ENCODE measurements at places on chromosomes 1 and 21.
A peak's percentile ranks its signal among the peaks of the same experiment; 100 is the strongest.

DNA sequence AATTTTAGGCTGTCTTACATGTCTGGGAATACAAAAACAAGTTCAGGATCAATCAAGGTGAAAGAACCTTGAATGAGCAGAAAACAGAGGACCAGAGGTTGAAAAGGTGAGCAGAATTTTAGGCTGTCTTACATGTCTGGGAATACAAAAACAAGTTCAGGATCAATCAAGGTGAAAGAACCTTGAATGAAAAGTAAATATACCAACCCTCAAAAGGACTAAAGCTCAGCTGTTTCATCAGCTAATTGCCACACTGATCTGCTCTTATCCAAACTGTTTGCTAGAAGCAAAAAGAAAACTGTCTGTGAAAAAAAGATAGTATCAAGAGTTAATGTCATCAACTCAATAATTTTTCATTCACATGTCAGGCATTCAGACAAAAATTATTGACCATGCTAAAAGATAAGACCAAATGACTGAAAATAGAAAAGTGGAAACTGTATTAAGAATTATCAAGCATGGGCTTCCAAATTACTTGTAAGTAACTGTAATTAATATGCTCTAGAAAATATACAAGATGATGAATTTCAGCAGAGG lies 69.2 kb downstream of the LTN1 start:
- no peak for DNase-seq

- DNase-seq: no peak
Measured at GRCh38 chr1:178267646-178268094, 173.8 kb downstream of the RASAL2 start.

DNA sequence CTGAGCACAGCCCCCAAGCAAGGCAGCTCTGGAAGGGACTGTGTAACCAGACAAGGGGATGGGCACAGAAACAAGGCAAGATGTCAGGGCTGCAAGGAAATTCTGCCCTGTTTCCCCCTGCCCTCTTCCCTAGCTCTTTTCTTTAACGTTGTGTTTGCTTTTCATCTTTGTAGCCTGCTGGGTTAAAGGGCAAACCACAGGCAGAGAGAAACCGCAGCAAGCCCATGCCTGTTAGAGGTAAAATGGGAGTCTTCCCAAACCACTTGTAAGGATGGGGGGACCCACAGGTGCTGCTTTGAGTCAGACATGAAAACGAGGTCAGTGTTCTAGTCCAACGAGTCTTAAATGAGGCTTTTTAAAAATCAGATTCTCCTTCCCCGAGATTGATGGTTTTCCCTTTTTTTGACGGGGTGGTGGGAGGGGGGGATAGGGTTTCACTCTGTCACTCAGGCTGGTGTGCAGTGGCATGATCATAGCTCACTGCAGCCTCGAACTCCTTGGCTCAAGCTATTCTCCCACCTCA lies 13.3 kb downstream of the TGFBR3 start:
- DNase-seq: peak; percentile 24

DNA sequence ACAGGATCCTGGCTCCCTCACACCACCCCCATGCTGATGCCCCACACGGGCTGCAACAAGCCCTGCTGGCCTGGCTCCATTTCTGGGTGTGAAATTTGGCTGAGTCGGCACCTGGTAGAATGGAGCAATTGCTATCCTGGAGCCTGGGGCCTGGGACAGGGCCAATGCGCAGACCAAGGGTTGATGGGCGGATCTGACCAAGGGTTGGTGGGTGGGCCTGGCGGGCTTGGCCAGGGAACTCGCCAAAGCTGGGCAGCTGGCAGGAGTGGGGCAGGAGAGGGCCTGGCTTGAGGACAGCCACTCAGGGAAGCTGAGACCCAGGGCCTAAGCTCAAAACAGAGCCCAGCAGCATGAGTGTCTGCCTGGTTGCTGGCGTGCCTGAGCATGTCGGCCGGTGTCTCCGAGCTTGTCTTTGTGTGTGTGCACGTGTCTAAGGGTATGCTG lies 70.9 kb upstream of the POU3F1 start:
- no peak for DNase-seq

GRCh38 chr1:167693425-167694045 lies 28.2 kb upstream of the MPZL1 start:
- DNase-seq: no peak

DNA sequence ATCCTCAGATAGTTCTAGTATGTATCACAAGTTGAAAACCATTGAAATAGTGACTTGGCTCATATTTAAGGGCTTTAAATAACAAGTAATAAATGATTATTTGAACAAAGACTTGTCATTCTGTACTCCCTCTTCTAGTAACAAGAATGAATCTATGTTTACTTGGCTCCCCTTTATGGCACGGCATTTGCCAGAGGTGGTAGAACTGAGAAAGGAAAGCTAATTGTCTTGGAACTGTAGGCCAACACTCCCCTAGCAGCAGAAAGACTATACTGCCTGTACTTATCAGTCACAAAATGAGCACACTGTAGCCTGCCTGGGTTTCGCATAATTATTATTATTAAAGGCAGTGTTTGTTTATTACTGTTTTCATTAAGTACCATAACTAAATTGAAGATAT lies 29.6 kb upstream of the SMYD2 start:
- DNase-seq: no peak

DNA sequence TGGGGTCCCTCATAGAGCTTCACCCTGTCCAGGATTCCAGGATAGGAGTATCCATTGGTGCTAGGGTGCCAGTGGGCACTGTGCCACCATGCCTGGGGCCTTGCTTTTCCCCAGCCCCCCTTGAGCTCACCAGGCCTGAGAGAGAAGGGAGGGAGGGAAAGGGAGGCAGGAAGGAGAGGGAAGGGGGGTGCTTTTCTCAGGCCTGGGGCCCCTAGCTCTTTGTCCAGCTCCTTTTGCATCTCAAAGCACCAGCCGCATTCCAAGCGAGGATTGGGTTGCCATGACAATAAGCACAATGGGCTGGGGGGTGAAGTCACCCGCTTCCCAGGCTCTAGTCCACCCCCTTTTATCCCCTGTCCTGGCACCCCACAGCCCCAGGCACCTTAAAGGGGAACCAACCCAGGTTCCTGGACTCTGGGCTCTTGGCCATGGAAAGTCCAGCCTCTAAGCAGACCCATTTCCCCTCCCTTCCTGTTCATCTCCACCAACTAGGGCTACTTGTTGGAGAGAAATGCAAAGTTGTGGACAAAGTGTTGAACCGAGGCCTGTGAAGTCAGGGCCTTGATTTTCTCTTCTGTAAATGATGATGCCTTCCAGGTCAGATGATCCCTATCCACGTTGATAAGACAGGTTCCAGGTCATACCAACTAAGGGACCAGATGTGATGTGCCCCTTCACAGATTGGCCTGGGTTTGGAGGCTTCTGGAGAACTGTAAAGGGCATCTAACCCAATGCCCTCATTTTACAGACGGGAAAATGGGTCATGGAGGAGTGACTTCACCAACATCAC lies 11.4 kb downstream of the THBS3 start:
- DNase-seq: no peak

DNA sequence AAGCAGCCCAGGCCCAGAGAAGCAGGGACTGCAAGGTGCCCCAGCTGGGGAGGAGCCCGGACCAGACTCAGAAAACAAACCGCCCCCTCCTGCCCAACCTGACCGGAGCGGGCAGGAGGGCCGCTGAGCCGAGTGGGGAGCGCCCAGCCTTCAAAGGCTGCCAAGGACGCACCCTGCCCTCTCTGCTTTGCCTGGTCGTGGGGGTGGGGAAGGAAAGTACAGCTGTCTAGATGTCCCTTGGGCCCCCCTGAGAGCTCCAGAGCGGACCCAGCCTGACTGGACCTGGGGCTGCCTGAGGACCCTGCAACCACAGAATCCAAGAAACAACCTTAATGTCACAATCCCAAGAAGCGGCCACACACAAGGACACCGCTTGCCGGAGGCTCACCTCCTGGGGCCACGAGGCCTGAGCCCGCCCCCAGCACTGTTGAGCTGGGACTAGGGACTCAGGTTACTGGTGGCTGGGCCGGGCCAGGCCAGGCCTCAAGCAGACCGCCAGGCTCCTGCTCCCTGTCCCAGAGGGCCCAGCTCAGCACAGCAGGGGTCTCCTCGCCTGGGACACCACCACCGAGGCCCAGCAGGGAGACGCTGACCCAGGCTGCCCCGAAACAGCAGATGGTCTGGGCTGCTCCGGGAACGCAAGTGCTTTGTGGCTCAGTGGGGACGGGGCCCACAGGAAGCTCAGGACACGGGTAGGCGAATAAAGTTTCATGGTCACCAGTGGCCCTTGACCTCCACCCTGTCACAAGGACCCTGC lies 1.4 kb downstream of the DVL1 start:
- no peak for DNase-seq

DNA sequence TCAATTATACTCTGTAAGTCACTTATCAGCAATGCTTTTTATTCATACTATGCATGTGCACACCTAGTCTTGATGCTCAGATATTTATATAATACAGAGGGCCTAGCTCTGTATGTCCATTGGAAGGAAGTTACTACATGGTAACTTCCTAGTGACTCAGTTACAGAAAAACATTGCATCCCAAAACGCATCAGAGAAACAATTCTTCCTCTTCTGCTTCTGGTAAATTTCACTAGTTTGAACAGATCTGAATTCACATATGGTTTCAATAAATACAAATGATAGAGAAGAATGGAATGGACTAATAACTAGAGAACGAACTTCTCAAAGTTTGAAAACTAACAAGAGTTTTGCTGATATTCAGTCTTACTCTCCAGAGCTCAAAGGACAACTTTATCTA lies 811.3 kb upstream of the ADGRL2 start:
- DNase-seq: no peak

DNA sequence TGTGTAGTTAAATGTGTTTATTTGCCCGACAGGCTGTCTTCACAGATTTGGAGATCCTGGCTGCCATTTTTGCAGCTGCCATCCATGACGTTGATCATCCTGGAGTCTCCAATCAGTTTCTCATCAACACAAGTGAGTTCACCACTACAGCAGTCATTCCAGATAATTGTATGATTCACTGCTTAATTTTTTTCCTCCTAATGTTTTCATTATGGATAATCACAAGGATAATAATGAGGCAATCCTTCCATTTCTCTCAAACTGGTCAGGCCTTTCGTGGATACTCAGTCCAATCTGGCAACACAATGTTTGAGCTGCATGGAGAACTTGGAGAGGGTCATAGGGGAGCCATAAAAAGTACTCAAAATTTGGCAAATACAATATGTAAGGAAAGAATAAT lies 168.3 kb upstream of the SGIP1 start:
- DNase-seq: no peak

DNA sequence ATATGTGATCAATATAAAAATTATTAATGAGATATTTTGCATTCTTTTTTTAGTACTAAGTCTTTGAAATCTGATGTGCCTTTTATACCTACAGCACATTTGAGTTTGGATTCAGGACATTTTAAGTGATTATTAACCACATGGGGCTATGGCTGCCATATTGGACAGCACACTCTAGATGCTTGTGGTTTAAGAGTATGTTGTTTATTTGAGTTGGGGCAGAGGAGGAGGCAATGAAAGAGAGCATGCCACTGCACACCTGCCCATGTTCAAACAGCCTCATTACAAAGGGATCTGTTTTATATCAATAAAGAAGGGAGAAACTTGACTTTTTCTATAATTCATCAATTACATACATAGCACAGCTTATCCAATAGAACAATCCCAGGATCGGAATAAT lies 99.4 kb upstream of the EDEM3 start:
- no peak for DNase-seq

GRCh38 chr1:159916242-159917051 lies 8.9 kb downstream of the TAGLN2 start:
- DNase-seq: no peak

GRCh38 chr1:217712925-217713597 lies 81.9 kb downstream of the SPATA17 start:
- no peak for DNase-seq

GRCh38 chr1:28835237-28835650 lies 23.3 kb downstream of the OPRD1 start:
- no peak for DNase-seq

- DNase-seq: no peak
Measured at GRCh38 chr1:169914531-169914930, 20.8 kb upstream of the SCYL3 start.

DNA sequence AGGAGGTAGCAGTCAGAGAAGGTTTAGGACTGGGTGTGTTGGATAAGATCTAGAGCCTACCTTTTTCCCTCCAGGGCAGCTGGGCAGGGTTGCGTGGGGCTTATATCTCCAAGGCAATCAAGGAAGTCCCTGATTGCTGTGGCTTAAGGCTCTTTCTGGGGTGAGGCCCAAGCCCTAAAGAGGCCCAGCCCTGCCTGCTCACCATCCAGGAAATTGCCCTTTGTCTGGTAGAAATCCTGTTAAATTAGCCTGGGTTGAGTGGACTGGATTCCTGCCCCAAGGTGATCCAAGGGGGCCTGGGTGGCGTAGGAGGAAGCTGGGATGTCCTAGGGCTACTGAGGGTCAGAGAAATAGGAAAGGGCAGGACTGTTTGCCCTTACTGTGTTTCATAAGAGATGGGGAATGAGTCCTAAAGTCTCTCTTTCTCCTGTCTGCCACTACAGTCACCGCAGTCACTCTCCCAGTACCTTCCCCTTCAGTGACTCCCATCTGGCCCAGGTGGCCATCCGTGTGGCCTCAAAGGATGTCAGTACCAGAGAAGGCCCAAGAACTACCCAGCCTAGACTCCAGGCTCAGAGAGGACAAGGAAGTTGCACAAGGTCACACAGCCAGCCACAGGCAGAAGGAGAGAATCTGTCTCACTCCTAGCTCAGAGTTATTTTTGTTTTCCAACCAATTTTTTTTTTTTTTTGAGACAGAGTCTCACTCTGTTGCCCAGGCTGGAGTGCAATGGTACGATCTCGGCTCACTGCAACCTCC lies 25.8 kb downstream of the MFSD2A start:
- DNase-seq: no peak

GRCh38 chr1:197391303-197392226 lies 123.5 kb downstream of the CRB1 start:
- DNase-seq: no peak

- DNase-seq: no peak
Measured at GRCh38 chr1:94562519-94563260, 21.1 kb upstream of the F3 start.

DNA sequence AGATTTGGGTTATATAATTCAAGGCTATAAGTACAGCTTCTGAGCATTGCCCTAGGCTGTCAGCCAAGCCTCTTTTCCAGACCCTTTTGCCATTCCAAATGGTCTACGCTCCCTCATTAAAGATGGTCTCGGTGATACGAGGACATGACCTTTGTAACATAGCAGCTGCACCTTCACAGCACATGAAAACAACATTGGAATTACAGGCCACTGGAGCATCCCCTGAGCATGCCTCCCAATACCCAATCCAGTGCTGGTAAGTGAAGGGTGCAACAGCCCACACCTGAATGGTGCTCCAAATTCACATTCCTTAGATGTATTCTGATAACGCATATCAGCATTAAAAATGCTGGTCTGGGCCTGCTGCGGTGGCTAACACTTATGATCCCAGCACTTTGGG lies 20.1 kb upstream of the PTPRF start:
- DNase-seq: no peak

DNA sequence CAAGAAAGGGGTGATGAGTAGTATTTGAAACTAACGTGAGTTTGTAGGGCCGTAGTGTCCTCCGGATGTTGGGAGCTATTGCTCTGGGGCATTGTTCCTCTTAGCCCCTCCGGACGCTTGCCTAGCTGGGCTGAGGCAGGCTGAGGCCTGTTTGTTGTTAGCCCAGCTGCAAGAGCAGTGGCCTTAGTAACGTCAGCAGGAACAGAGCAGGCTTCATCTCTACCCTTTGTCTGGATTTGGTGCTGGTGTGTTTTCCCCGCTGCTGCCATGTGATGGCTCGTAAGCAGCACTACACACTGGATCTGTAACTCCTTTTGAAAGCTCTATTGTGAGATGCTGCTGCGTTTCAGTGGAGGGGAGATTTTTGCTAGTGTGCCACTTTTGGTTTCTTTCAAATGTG lies 57.6 kb downstream of the DNM3 start:
- DNase-seq: no peak

- DNase-seq: no peak
Measured at GRCh38 chr21:41612674-41613532, 104.9 kb upstream of the TMPRSS2 start.
